WTC11 (cell line): ENCODE measurements at places on chromosomes 5 and 9. TPM values are rescaled to one million over a fixed set of nuclear protein-coding genes. Genes with fewer than 3 reads are reported as not detected.

Gene ASS1
- 71.0 to 95.7 TPM (median 74.2 TPM) in 3 replicates for total RNA-seq

Gene PTGDS
- 2.2 to 4.0 TPM (median 2.9 TPM) in 3 replicates for total RNA-seq

Gene PCDHGB1
- 4.9 to 5.6 TPM (median 5.5 TPM) in 3 replicates for total RNA-seq

Gene PCDHB1
- 0.09 to 0.13 TPM (median 0.11 TPM) in 3 replicates for total RNA-seq

Gene CCDC171
- 2.8 to 4.1 TPM (median 2.9 TPM) in 3 replicates for total RNA-seq

Gene LRRC26
- total RNA-seq: 1.1 to 2.2 TPM (median 2.1 TPM) in 3 replicates

Gene BTNL8
- total RNA-seq: 0.48 to 0.96 TPM (median 0.85 TPM) in 3 replicates

Gene PCDHGB4
- 7.8 to 9.1 TPM (median 8.8 TPM) in 3 replicates for total RNA-seq

Gene SETD9
- total RNA-seq: 6.7 to 9.5 TPM (median 8.1 TPM) in 3 replicates

Gene SPINK6
- total RNA-seq: not detected in 3 replicates

- DNase-seq: no peak
Measured at GRCh38 chr5:50855001-50855400, 188.6 kb downstream of the PARP8 start.

- DNase-seq: no peak
Measured at GRCh38 chr5:109309326-109310063, 100.3 kb downstream of the PJA2 start.

DNA sequence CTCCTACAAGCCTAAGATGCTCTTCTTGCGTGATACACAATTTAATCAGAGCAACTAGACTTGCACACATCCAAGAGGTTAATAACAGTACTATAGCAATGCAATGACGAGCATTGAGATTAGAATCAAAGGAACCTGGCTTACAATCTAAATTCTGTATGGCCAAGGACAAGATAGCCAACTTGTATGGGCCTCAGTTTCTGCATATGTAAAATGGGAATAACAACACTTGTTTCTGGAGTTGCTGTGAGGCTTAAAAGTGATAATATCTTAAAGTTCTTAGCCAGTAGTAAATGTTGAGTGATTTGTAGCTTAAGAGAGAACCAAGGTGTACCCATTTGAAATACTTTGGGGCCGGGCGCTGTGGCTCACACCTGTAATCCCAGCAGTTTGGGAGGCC, 2.2 kb upstream of the PUM3 start:
- no peak for DNase-seq

- DNase-seq: no peak
Measured at GRCh38 chr5:4258170-4258569, 662.5 kb downstream of the IRX1 start.

GRCh38 chr9:114616684-114617520, 5.8 kb downstream of the TMEM268 start:
- DNase-seq: no peak

DNA sequence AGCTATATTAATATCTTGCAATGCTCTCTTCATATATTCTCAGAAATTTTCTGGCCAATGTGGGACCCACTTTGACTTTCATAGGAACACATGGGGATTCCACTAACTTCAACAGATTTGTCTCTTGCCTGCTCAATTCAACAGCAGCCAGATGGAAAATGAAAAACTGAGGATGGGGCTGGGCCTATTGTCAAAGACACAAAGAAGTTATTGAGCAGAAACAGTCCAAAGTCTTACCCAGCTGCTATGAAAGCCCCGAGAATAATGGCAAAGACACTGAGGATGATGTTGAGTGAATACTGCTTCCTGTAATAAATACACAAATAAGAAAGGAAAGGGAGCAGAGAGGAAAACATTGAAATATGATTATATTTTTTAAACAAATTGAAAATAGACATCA, 32.6 kb downstream of the SLC35D2 start:
- DNase-seq: no peak

GRCh38 chr5:147796556-147797308, 14.2 kb upstream of the JAKMIP2 start:
- no peak for DNase-seq

- peak; percentile 27 for DNase-seq
Measured at GRCh38 chr5:134503088-134503936, 22.2 kb upstream of the JADE2 start.

- DNase-seq: no peak
Measured at GRCh38 chr5:154470947-154471870, 6.8 kb downstream of the HAND1 start.

DNA sequence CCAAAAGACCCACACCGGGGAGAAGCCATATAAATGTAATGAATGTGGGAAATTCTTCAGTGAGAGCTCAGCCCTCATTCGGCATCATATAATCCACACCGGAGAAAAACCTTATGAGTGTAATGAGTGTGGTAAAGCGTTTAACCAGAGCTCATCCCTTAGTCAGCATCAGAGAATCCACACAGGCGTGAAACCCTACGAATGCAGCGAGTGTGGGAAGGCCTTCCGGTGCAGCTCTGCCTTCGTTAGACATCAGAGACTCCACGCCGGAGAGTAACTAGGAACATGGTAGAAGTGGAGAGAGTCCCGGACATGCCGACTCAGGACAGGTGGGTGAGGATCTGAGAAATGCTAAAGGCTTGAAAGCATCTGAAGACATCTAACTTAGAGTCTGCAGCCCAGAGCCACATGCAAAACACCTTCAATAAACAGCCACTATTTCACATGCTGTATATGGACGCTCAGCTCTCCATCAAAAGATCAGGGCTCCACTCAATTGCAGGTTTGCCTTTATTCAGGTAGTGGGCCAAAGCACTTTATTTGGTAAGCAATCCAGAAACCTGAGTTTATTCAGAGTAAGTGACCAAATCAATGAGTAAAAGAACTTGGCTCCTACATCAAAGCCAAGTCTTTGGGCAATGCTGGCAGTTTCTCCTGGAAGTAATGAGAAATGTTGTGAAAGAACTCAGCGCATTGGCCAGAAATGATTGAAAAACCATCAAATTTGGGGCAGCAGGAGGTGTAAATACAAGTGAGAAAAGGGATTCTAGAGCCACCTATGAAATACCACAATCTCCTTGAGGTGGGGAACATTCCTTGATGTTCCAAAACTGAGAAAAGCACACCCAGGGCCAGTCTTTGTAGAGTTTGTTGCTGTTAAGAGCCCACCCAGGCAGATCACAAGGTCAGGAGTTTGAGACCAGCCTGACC, 6.0 kb downstream of the RPL12 start:
- no peak for DNase-seq

GRCh38 chr5:33487236-33487635, 46.5 kb downstream of the TARS1 start:
- DNase-seq: no peak

GRCh38 chr9:98419260-98419603, 163.8 kb upstream of the TBC1D2 start:
- DNase-seq: no peak

DNA sequence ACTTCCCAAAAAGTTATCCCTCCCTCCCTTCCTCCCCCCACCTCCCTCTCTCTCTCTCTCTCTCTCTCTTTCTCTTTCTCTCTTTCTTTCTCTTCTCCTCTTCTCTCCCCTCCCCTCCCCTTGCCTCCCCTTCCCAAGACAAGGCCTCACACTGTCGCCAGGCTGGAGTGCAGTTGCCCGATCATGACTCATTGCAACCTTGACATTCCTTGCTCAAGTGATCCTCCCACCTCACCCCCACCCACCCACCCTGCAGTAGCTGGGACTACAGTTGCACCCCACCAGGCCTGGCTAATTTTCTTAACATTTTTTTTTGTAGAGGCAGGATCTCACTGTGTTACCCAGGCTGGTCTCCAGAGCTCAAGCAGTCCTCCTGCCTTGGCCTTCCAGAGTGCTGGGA, 32.8 kb downstream of the VPS13A start:
- peak; percentile 34 for DNase-seq

GRCh38 chr5:53112909-53113308, 3.4 kb upstream of the MOCS2 start:
- no peak for DNase-seq

DNA sequence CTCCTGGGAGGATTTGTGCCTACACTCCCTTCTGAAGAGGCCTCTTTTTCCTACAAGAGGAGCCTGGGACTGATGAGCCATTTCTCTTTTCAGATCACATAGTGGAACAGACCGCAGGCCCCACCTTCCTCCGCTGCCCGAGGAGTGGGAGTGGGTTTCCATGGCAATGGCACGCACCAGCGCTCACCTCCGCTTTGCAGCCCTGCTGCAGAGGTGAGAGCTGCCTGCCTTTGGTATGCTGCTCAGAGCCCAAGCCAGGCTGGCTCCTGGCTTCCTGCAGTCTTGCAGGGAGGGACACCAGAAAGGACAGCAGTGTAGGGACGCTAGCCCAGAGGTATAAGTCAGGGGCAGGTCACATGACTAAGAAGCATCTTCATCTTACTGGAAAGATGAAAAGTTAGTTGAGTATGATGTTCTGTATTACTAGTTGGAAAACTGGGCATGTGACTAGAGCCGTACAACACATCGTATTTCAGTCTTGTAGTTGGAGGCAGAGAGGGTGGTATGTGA, 12.4 kb downstream of the PTTG1 start:
- DNase-seq: peak; percentile 37

DNA sequence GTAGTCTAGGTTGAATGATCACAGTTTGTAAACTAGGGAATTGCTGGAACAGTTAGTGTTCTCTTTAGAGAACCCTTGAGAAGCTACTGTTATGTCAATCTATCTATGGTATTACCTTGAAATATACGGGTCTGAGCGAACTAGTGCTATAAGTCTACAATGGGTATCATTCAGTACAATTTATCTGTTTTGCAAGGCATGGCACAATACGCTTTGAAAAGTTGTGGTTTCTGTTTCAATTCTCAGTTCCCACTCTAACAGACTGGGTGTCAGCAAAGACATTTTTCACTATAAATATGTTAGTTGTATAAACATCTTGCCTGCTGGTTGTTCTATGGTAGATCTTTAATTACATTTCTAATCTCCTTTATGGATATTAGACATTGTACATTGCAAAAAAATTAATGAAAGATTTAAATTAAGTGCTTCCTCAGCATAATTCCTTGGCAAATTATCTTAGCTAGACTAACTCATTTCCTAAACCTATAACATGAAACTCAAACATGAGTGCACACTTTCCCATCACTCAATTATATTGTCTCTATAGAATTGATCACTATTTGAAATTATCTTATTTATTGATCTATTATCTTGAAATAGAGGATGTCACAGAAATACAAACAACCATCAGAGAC, 24.9 kb upstream of the SLCO6A1 start:
- DNase-seq: no peak

DNA sequence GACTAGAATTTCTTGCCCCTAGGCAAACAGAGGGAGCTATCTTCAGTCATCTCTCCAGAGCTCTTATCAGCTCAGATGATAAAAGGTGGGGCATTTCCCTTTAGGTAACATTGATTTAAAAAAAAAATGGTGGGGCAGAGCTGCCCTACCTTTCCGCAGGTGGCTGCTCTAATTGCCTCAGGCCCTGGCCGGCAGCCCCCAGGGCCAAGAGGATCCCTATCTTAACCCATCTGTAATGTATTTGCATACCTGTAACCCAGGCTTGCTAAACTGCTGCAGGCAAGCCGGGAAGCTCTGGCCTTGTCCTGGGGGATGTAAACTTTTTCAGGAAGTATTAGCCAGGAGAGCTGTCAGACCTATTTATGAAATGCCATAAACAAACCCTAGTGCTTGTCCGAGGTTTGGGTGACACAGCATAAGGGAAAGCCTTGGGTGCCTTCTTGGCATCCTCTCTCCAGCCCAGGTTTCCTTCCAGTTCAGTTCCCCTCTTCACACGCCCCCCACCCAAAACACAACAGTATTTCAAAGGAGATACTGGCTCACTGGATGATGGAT, 20.9 kb upstream of the ZSWIM6 start:
- DNase-seq: peak; percentile 55

DNA sequence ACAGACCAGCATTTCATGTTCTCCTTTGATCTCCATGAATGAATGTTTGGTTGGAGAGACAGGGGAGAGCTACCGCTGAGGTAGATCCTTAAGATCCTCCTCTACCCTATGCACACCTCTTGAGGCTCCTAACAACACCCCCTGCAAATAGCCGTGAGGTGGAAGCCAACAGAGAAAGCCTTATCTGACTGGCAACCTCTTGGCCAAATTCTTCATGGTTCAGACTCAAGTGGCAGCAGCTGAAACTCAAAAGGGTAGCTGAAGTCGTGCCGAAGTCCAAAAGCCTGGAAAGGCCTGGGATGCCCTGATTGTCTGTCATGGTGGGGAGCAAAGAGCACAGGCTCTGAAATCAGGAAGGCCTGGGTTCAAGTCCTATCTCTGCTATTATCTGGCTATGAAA, 184.9 kb downstream of the SEC61B start:
- DNase-seq: no peak

DNA sequence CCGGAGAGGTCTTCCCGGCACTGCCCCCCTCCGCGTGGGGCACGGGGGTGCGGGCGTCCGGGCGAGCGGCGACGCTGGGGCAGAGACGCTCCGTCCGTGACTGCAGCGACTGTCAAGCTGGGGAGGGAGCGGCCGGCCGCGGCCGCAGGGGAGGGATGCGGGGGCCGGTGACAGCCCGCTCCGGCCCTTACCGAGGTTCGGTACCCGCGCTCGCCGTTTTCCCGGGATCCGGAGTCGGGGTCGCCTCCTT, 400 bp downstream of the KDM4C start:
- DNase-seq: no peak

- DNase-seq: no peak
Measured at GRCh38 chr5:139976703-139977102, 66.4 kb downstream of the NRG2 start.

- DNase-seq: no peak
Measured at GRCh38 chr9:90504486-90504885, 138.1 kb downstream of the DIRAS2 start.

GRCh38 chr9:135663451-135663770, 302 bp downstream of the LCN9 start:
- DNase-seq: no peak

GRCh38 chr9:131651160-131651559, 88.7 kb downstream of the RAPGEF1 start:
- no peak for DNase-seq

DNA sequence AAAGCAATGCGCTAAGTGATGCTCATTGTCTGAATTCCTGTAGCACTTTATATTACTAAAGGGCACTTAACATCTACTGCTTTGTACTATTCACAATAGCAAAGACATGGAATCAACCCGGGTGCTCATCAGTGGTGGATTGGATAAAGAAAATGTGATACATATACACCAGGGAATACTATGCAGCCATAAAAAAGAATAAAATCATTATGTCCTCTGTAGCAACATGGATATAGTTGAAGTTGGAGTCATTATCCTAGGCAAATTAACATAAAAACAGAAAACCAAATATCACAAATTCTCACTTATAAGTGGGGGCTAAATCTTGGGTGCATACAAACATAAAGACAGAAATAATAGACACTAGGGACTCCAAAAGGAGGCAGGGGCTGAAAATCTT, 308.3 kb downstream of the TRPM3 start:
- DNase-seq: no peak

GRCh38 chr9:81631218-81631745, 58.1 kb downstream of the TLE1 start:
- DNase-seq: no peak

- no peak for DNase-seq
Measured at GRCh38 chr9:22067196-22067595, 58.1 kb upstream of the CDKN2B start.

DNA sequence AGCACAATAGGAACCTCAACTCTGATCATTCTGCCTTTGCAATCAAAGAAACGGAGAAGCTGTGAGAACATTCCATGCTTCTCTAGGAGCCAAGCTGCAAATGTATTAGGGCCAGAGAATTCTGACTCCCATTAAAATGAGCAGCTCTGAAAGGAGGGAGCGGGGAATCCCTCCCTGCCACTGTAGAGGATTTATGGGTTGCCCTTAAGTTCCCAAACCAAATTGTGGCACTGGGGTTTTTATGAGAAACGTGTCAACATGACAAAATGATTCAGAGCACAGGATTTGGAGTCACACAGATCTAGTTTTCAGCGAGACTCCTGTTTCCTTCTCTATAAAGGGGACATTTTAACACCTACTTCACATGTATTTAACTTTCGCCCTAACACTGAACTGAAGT, 1.8 kb downstream of the IL6ST start:
- no peak for DNase-seq

- no peak for DNase-seq
Measured at GRCh38 chr9:8534828-8535227, 735.2 kb upstream of the DMAC1 start.
